ENCODE measurements at places on chromosomes 12 and 14.

DNA sequence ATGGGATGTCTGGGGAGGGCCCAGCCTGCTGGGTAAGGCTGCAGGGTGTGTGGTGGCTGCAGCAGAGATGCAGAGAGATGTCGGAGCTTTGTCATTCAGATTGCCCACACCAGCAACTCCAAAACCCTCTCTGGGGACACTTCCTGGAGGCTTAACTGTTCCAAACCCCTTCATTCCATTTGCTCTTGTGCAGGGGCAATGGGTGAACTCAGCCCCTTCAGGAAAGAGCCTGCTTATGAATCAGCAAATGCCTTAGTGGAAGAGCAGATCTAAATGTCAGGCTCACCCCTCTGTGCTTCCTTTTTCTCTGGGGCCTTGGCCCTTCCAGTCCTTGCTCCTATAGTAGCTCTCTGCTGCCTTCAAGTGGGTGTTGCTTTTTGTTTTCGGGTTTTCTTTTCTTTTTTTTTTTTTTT, 36.7 kb upstream of the GPATCH2L start:
- DNase-seq: no peak

DNA sequence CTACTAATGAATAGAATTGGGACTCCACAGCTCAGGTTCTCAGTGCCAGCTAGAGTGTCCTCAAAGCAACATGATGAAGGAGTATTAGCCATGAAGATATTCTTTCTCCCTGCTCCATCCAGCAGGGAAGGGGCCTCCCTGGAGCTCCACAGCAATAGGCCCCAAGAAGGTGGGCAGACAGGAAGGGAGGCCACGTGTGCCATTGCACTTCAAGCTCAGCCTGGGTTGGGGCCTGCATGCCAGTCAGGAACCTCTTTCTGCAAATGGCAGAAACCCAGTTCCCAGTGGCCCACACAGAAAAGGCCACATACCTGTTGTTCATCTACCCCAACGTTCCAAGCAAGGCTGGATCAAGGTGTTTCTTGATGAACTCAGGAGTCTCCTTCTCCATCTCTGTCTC, 357.5 kb upstream of the SFSWAP start:
- no peak for DNase-seq

- no peak for DNase-seq
These were observed 31.2 kb upstream of the USP44 start for GRCh38 chr12:95582230-95583058.

DNA sequence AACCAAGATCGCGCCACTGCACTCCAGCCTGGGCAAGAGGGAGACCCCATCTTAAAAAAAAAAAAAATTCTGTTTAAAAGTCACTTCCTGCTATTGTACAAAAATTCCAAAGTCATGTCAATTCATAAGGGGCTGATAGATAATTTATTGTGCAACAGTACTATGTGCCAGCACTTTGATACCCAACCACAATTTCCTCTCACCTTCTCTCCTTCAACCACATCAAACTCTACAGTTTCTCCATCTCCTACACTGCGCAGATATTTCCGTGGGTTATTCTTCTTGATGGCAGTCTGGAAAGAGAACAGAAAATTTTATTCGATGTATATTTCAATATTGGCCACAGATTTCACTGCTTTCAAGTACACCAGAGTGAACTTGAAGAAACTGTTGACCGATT, 7.6 kb downstream of the YBX3 start:
- DNase-seq: no peak

DNA sequence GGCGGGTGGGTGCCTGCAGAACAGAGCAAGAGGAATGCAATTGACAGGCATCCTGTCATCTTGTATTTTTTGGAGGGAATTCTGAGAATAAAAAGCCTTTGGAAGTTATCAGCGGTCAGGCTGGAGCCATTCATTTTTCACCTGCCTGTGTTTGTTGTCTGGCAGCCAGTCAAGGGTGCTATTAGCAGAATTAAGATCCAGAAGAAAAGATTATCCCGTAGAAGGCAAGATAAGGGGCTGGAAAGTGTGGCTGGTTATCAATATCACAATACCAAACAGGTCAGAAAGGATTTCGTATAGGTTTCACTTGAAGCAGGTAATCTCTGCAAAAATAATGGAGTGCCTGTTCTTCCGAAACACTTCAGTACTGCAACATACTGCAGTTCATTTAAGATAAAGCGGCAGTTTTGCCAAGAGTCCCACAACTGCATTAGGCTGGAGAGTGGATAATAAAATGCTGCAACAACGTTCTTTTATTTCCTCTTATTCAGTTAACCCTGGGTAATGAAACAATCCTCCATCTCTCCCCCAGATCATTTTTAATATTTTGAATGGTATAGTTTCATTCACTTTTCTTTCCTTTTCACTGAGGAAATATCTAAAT, 171.2 kb upstream of the CDKN3 start:
- no peak for DNase-seq

DNA sequence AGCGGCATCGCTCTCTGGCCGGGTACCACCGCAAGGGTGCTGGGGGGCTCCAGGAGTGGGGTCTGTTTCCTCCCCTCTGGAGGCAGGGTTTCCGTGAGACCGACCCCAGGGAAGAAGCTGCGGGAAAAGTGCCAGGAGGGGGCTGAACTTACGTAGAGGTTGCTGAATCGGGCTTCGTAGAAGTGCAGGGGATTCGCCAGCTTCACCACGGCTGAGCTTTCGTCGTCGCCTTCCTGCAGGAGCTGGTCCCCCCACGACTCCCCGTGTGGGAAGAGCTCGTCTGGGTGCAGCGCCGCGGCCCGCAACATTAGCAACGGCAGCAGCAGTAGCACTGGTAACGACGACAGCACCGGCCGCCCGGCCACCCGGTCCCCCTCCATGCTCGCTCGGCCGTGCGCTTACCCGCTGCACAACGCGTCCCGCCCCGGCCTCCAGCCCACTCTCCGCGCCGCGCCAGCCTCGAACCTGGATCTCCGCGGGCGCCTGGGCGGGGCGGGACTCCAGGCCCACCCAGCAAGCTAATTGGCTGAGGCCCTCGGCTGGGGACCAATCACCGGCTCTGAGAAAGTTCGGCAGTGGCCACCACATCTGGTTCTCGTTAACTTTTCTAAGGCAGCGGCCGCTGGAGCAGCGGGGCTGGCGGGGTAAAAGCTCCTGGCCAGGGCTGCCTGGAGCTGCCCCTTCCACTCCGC, at the start of gene NID2:
TSS of gene NID2 (minus strand) at position 445 of the 692 bp plus-strand sequence. CDS start at position 380, 65 bp downstream.
- DNase-seq: no peak

DNA sequence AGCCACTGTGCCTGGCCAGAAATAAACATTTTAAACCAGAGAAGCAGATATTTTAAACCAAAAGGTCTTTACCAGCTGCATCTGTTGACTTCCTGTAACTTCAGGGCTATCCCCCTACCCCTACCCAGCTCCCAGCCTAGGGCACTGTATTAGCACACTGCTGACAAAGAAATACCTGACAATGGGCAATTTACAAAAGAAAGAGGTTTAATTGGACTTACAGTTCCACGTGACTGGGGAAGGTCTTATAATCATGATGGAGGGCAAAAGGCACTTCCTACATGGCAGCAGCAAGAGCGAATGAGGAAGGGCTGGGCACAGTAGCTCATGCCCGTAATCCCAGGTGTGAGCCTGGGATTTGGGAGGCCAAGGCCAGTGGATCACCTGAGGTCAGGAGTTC, 26.0 kb downstream of the GEMIN2 start:
- no peak for DNase-seq

DNA sequence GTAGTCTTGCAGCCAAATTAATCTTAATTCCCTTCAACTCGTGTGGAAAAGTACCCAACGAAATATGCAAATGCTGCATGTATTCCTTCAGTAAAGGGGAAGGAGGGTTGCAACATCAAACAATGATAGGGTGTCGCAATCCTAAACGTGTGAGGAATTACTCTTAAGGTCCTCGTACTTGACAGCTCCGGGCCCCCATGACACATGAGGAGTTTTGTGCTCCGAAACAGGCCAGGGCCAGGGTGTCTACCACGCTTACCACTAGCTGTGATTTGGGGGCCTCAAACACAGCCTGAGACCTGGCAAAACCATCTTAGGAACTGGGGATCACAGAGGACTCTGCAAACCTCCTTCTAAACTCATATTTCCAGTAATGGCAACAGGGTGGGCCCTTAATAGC, 20.4 kb downstream of the FOS start:
- no peak for DNase-seq

DNA sequence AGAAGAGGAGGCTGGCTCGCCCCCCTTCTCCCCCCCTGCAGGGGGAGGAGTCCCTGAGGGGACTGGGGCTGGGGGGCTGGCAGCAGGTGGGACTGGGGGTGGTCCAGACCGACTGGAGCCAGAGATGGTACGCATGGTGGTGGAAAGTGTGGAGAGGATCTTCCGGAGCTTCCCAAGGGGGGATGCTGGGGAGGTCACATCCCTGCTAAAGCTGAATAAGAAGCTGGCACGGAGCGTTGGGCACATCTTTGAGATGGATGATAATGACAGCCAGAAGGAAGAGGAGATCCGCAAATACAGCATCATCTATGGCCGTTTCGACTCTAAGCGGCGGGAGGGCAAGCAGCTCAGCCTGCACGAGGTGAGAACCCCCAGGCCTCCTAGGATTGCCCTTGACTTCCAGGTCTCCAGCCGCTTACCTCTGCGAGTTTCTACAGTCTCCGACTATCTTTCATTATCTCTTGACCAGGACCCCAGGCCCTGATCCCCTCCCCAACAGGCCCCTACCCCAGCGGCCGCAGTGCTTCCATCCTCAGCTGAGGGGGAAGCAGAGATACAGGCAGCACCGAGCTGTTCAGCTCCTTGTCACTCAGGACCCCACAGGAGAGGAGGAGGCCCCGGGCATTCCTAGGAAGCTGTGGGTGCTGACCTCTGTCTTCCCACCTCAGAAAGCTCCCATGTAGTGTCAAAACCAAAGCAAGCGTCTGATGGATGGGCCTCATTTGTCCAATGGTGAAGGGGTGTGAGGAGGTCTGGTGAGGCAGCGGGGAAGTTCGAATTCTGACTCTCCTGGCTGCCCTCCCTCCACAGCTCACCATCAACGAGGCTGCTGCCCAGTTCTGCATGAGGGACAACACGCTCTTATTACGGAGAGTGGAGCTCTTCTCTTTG, 3.0 kb downstream of the NAB2 start:
- no peak for DNase-seq

GRCh38 chr12:45235087-45236025, 19.5 kb downstream of the ANO6 start:
- DNase-seq: no peak

- no peak for DNase-seq
These were observed 136.4 kb downstream of the PTPRR start for GRCh38 chr12:70784042-70784668.

DNA sequence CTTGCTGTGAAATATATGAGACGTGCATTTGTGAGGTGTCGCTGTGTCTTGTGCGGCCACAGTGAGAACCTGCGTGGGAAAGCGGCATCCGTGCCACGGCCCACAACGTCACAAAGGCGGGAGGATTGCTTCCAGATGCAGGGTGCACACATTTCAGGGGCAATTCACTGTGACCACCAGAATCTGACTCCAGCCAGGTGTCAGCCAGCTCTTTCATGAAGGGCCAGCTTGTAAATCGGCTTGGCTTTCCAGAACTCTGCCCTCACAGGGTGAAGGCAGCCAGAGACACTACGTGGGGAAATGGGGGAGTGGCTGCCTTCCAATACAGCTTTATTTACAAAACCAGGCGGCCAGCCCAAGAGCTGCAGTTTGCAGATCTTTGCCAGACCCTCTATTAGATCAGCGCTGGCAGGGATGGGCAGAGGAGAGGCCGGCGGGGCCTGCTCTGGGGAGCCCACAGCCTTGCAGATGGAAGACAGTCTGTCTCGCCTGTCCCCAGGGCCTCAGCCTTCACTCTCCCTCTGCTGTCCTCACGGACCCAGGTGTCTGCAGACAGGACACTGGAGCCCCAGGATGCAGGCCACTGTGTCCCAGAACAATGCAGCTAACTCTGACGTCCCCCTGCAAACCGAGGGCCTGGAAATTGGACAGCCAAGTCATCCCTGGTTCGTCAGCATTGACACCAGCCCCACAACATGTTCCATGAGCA, 53.5 kb downstream of the ADGRD1 start:
- no peak for DNase-seq

DNA sequence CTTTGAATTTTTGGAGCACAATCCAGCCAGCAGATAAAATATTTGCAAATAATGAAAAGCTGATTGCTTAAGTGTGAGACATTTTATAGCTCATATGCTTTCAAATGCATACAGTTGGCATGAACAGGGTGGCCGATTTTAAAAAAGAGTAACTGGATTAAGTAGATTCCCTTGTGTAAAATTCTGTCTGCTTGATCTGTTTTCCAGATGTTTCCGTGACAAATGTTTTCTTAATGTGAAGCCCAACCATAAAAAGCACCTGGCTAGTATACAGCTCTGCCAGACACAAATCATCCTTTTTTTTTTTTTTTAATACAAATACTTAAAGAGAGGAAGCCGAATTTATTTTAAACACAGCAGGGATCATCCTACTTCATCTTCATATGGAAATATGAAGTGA, 440.7 kb downstream of the CCER1 start:
- no peak for DNase-seq

DNA sequence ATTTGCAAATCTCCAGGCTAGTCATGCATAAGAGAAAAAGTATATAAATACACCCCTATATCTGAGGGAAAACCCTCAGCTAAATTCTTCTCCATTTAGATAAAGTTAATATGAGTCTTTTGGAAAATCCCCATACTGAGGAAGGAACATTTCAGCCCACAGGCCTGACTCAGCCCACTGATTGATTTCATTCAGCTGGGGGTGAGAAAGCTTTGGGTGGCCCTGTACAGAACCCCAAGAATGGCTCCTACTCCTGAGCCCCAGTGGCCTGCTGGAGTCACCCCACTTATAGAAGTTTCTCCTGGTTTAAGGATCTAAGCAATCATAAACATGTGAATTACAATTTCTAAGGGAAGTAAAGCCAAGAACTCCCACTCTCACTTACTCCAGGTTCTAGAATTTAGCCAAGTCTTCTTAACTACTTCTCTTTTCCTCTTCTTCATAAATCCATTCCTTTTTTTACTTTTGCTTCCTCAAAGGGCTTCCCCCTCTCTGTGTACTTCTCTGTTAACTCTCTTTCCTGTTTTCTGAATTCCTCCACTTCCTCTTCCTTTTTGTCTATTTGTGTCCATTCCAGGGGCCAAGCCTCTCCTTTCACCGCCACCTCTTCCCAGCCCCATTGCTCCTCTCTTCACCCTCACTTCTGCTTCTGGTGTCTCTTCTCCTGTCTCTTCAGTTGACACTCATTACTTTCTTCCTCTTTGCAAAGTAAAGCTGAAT, 21.0 kb downstream of the RTN1 start:
- no peak for DNase-seq

- DNase-seq: no peak
These were observed 91.6 kb downstream of the DHRS2 start for GRCh38 chr14:23727566-23728335.

DNA sequence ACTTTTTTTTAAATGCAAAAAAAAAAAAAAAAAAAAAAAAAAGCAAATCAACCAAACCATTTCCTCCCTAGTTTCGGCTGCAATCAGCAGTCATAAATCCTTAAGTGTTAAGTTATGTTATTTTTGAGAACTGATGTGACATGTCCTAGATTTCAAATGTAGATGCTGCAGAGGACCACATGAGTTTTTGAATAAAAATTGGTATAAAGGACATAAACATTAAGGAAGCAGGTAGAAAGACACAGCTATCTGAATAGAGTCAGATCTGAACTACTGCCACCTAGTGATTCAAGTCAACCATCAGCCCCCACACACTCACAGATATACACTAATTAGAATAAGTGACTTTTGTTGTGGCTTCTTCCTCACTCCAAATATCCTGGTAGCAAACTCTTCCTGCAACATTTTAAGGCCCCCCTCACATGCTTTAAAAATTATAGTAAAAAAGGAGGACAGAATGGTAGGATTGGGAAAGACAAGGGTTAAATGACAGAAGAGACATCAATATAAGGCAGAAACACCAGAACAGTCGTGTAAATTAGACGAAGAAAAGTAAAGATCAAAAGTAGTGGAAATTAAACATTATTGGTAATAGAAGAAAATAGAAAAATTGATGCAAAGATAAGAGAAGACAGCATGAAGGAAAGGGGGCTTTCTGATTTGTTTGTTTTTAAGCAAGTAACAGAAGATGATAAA, 394.5 kb upstream of the ATP2B1 start:
- no peak for DNase-seq
